ENCODE measurements at places on chromosomes 5 and 9.
A peak's percentile ranks its signal among the peaks of the same experiment; 100 is the strongest.

GRCh38 chr5:72363166-72363802 lies 43.1 kb downstream of the PTCD2 start:
- DNase-seq = no peak

DNA sequence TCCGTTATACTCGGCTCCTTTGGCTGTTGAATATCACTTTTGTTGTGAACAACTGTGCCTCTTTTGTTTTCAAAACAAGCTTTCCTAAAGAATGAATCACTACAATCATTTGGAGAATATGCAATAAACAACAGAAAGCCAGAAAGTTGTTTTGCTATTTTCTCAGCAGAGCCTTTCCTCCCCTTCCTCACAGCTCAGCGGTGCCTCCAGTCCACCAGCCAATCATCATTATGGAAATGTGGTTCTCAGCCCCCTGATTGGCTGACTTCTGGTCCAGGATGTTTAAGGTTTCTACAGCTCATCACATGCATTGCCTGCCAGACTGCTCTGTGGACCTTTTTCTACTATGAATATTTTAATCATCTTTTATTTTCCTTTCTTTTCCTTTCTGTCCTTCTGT lies 9.1 kb upstream of the ZNF608 start:
- DNase-seq = no peak

DNA sequence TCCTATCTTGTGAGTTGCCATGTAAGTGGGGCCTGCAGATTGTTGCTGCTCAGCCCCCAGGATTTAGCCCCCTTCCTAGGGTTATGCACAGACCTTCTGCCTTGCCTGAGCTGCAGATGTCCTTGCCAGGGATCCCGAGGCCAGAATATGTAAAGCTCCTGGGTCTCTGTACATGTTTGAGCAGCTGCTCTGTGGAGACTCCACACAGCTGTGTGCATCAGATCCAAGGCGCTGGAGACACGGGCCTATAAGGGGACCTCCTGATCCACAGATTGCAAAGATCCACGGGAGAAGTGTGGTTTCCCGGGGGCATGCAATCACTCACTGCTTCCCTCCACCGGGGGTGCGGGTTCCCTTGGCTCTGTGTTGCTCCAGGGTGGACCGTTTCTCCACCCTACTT lies 28.9 kb downstream of the TAF11L14 start:
- no peak for DNase-seq

DNA sequence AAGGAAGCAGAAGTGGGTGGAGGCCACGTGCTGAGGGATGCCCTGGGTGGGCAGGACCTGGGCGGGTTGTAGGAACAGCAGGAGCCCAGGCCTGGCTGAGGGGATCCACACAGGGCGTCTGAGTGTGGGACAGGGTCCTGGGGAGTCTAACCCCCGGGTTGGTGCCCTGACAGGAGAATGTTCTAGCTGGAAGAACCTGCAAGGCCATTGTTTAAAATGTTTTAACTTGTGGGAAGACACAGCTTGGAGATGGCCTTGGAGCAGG lies 33.9 kb upstream of the SUSD3 start:
- no peak for DNase-seq

- DNase-seq = no peak
Measured at GRCh38 chr5:166709691-166710090, 1581.8 kb upstream of the WWC1 start.

- no peak for DNase-seq
Measured at GRCh38 chr9:15501803-15502202, 9.0 kb downstream of the PSIP1 start.

DNA sequence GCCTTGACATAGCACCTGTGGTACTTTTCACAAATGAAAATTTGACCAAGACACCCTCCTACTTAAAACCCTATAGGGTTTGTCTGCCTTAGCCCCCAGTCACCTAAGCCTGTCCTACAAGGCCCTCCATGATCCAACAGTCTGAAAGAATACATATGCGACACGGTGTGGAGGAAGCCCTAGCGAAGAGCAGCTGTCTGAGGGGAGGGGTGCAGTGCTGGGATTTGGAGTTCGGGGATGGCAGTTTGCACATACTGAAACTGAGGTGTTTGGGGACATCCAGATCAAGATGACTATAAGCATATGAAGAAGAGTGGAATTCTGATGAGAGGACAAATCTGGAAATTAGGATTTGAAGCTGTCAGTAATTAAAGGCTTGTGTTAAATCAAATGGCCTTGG lies 7.2 kb upstream of the MYORG start:
- no peak for DNase-seq

GRCh38 chr9:15135164-15135792 lies 171.7 kb downstream of the TTC39B start:
- DNase-seq = peak; percentile 13

GRCh38 chr5:117041926-117042595 lies 467.4 kb upstream of the SEMA6A start:
- no peak for DNase-seq

DNA sequence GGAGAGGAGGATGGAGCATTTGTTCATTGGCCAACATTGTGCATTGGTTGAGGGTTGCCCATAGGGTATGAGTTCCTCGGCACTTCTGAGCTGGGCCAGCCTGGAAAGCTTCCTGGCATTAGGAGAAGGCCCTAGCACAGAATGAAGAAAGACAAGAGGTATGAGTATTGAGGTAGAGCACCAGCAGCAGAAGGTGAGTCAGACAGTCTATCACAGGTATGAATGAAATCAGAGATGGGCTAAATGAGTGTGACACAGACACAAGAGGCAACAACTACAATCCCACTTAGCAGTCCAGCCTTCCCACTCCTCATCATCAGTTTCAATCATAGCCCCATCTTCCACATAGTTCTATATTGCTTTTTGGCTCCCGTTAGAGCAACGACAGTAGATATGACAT lies 25.4 kb upstream of the TGFBR1 start:
- DNase-seq = no peak

DNA sequence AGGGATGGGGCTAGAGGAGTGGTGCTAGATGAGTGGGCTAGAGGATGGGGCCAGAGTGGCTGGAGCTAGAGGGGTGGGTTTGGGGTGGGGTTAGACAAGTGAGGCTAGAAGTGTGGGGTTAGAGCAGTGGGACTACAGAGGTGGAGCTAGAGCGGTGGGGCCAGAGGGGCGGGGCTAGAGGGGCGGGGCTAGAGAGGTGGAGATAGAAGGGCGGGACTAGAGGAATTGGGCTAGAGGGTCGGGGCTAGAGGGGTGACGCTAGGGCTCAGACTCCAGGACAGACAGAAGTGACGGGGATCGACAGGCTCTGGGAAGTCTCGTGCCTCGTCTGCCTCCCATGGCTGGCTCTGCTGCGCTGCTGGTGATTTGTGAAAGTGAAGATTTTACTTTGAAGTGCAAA lies 31.0 kb upstream of the TENT4A start:
- DNase-seq = no peak

DNA sequence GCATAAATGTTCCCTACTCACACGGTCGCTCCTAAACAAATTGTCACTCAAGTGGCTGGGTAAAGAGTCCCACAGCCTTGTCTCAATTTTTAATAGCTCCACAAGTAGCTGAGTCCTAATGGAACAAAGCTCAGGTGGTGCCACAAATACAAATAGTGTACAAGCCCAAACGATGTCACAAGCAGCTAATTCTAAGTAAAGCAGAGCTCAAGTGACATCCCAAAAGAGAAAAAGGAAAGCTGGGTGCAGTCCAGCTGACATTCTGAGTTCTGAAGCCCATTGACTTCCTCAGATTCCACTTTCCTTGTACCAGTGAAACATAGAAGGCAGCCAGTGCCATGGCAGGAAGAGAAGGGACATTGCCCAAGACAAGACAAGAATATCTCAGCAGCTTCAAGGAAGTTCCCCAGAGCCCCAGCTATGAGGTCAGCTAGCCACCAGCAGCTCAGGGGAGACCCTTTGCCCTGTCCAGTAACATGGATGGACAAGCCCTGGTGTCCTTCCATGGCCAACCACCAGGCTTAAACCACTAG lies 231.2 kb upstream of the SGCD start:
- no peak for DNase-seq

DNA sequence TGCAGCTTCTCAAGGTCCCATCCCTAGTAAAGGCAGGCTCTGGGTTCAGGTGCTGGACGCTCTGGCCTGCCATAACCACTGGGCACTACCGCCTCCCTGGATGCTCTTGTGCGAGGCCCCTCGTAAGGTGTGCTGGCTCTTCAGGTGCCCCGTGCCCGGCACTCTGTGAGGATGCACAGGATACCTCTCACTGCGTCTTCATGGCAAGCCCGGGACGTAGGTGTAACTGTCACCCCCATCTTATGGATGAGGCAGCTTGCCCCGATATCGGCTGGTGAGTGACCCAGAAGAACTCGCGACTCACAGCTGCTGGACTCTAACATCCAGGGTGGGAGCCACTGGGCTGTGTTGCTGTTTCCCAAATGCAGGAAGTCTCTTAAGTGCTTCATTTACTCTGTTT lies 79.0 kb downstream of the GTF3C4 start:
- no peak for DNase-seq

DNA sequence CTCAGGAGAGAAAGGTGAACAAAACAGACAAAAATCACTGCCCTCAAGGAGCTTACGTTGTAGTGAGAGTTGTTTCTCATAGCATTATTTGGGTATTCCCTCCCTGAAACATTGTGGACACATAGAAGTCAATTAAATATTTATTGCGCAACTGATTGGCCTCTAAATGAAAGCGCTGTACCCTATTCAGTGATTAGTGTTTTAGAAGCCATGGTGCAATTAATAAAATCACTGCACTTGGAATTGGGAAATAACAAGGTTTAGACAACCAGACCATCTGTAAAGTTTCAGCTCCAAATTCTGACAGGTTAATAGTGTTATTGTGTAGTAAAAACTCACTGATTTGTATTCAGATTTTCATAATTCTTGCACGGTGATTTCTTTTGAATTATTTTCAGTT lies 35.9 kb downstream of the TNPO1 start:
- DNase-seq = no peak

DNA sequence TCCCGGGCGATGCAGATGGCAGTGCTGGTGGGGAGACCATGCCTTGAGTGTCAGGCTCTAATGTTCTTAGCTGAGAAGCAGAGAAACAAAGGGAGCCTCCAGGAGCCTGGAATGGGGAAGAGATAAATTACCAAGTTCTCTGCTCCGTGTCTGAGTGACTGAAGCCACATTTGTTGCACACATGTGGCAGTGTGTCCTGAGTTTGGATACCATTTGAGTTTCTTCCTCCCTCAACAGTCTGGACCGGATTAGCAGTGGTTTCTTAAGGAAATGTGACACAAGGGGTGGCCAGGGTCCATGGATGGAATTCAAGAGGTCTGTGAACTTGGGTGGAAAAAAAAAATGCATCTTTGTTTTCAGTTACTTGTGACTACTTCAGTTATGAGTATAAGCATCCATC lies 50.7 kb upstream of the GARNL3 start:
- no peak for DNase-seq

DNA sequence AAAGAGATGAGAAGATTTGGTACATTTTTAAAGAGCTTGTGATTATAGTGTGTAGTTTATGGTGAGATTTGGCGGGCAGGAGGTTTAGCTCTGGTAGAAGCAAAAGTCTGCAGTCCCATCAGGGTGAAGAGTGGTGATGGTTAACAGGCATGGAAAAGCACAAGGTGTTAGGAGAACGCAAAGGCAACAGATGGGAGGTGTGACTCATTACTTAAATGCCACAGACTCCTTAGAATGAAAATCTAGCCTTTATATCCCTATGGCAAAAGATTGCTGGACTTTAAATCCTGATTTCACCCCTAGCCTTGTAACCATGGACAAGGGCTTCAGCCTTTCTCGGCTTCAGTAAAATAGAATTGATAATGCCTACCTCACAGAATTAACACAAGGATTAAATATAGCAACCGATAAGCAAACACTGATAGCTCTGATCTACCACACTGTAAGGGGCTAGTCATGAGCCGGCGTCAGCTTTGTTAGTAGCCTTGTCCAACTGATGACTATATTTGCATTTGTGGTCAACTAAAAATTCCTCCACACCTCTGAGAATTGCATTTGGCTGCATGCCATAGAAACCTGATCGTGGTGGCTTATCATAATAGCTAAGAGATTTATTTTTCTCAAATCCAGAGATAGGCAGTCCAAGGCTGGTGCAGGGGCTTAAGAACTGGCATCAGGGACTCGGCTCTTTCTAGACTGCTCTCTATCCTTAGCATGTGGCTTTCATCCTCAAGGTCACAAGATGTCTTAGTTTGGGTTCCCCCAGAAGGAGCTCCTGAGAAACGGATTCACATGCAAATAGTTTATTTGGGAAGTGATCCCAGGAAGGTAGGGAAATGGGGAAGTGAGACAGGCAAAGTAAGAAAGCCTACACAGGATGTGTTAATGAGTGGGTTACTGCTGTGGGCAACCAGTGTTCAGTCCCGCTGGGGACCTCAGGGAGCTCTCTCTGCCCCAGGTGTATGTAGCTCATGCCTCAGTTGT lies 19.6 kb downstream of the MFAP3 start:
- DNase-seq = no peak

- no peak for DNase-seq
Measured at GRCh38 chr9:99660191-99660636, 161.5 kb upstream of the NR4A3 start.

DNA sequence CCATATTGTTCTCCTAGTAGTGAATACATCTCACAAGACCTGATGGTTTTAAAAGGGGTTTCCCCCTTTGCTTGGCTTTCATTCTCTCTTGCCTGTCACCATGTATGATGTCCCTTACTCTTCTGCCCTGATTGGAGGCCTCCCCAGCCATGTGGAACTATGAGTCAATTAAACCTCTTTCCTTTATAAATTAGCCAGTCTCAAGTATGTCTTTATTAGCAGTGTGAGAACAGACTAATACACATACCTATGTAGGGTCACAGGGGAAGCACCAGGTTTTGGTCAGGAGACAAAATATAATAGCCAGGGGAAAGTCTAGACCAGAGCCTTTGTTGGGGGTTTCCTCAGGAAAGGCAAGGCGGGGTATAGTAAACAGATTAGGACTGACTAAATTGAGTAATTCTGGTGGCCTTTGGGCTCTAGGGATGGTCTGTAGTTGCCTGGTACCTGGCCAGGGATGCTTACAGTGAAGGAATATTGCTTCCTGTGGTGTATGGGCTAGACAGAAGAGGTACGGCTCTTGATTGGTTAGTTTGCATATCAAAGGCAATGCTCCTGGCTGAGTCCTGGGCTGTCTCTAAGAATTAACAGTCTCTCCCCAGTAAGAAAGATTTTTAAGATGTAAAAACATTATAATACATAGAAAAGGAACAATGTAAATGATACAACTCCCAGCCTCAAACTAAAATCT lies 254.5 kb downstream of the ELAVL2 start:
- DNase-seq = no peak

- DNase-seq = no peak
Measured at GRCh38 chr5:50702615-50703366, 36.4 kb downstream of the PARP8 start.
